ENCODE measurements at places on chromosomes 11 and 22.

DNA sequence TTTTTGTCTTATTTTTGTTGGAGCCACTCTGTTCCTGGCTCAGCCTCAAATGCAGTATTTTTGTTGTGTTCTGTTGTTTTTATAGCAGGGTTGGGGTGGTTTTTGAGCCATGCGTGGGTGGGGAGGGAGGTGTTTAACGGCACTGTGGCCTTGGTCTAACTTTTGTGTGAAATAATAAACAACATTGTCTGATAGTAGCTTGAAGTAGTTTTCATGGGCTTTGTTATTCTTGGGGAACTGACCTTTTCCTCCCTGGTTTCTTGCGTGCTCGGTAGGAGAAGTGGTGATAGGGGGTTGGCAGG, 6.0 kb upstream of the MCM5 start:
- DNase-seq: no peak

- no peak for DNase-seq
Measured at GRCh38 chr11:114265122-114265878, 30.9 kb upstream of the NNMT start.

- DNase-seq: no peak
Measured at GRCh38 chr11:43517518-43517917, 158.8 kb downstream of the TTC17 start.

DNA sequence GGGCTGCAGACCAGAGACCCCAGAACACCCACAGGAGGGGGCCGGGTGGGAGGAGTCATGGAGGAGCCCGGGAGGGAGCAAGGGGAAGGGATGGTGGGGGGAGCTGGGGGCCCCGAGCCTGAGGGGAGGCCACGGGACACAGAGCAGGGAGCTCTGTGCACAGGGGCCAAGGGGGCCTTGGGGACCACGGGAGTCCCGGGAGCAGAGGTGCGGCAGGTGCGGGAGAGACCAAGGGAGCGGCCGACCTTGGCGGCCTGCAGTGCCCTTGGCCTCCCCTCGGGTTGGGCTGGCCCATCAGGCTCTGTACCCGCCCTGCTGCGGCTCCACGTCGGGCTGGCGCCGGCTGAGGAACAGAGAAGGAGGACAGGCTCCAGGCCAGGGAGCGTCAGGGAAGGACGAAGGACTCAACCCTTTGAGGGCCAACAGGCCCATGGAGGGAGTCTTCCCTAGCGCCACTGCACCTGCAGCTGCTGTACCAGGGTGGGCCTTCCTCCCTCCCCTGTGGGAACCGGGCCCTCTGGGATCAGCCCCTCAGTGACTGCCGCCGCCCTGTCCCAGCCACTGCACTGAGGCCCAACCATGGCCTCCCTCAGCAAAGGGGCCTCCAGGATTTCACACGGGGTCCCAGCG, 17.8 kb upstream of the BRSK2 start:
- no peak for DNase-seq

DNA sequence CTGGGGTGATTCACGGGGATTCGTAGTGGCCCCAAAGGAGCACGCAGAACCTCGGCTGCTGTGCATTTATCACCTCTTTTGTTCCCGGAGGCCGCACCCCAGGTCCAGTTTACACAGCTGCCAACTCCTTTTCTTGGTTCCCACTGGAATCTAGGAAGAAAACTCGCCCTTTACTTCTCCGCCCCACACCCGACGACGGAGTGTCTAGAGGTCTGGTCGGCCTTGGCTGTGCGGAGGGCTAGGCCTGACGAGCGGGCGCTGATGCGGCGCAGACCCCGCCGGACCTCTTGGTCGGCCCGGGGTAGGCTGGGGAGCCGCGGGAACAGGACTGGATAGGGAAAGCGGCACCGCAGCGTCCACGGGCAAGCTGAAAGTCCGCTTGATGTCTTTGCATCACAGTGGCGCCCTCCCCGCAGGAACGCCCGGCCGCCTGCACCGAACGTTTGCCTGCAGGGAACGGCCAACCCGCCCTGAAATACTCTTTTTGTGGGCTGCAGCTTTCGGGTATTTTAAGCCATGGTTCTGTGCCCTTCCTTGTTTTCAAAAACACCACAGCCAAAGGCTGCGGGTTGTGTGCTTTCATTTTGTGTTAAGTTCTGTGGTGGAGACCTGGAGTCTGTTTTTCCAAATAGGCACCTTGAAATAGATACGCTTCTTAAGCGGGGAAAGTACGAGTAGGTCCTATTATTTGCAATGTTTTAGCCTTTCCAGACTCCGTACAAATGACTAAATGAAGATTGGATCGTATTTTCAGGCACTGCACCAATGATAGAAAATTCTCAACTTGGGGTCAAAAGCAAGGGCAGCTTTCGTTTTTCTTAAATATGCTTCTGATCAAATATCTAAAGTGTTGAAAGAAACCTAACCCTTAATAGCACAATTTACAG, 829 bp upstream of the ZBED5 start:
- DNase-seq: no peak

Data from AG04450 (cell line).